KBM-7 (cell line): ENCODE measurements at places on chromosomes 5 and 9.
A peak's percentile ranks its signal among the peaks of the same experiment; 100 is the strongest.

GRCh38 chr9:89410641-89411350 is 87.1 kb downstream of the SEMA4D start:
- peak; percentile 26 for DNase-seq

DNA sequence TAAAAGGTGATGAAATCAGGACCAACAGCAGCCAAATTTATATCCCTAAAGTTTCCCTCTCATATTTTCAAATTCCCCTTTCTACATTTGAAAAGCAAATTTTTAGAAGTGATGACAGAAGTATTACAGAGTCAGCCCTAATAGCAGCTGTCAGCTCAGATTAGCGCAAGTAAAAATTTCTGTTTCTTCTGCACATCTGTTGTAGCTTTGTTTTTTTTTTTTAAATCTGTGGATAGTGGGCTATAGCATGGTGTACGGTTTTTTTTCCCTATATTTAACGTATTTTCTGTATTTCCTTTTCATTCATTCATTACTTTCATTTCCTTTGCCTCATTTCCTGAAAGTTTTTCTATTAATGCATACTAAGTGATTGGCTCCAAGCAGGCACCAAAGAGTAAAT is 99.1 kb downstream of the MACIR start:
- no peak for DNase-seq

- DNase-seq: no peak
Measured at GRCh38 chr5:135173662-135174290, 139.7 kb upstream of the PITX1 start.

DNA sequence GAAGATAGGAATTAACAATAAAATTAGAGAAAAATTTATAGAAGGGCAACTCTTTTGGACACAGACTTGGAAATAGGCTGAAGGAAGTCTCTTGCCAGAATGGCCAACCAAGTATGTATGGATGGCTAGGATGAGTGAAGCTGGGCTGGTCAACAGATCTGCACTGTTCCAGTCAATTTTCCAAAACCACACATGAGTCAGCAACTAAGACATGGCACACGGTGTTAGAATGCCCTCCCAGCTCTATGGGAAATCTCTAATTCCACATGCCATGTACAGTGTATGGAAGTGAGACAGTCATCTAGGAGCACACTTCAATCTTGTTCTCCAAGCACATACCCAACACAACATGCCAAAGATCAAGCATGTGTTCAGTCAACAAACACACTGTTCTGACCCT is 129.6 kb downstream of the GLIS3 start:
- no peak for DNase-seq

DNA sequence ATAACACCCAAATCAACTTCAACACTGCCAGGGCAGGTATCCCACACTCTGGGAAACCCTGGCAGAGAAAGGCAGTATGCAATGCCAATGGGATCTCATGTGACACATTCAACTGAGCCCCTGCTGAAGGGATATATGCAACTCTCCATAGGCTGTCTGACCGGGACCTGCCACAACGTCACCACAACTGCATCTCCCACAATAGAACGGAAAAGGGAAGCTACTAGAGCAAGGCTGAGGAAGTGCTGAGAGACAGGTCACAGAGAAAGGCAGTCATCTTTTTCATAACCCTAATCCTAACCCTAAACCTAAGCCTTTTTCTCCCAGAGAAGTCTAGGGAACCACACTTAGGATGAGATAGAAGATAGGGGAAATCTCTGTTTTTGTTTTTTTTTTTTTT is 345.9 kb upstream of the CD180 start:
- peak; percentile 62 for DNase-seq

GRCh38 chr5:76402886-76403765 is at the start of gene IQGAP2:
TSS of gene IQGAP2 (plus strand) at chr5:76403285. CDS start at chr5:76403546, 261 bp downstream.
- DNase-seq: peak; percentile 94

DNA sequence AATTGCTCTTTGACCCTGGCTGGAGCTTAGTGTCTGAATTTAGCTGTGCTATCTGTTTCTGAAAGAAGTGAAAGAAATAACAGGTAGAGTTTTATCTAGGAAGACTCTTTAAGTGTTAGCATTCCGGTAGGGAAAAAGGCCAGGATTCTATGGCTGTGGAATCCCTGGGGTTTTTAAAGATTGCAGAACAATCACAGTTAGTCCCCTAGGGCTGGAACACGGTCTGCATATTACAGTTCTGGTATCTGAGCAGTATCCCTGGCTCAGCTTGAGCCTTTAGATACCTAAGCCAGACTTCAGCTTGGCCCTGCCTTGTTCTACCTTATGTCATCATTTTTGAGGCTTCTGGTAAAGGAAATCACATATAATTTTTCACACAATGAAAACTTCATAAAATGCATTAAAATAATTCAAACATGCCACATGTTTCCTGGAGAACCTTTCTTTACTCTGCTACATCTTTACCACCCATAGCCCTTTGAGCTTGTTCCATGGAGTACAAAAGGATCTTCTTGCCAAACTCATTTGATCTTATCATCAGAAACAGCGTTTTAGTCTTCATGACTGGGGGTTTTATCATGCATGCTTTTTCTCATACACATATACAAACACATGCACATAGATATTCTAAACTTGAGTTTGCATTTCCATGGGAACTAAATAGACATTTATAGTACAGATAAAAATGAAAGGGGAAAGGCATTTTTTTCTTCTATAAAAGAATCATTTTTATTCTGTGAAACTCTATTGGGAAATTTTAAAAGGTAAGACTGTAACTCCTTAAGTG is 410.8 kb downstream of the CETN3 start:
- DNase-seq: no peak

DNA sequence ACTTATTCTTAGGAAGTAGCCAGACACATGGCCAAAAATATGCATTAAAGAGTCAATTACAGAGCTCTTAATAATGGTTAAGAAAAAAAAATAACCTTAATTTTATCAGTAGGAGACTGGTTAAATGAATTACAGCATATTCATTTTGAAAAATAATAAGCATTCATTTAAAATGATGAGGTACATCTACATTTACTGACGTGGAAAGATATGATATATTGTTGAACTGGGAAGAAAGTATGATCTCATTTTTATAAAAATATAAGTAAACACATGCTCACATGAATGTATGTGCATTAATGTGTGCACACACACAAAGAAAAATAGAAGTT is 250.3 kb downstream of the ENC1 start:
- no peak for DNase-seq

DNA sequence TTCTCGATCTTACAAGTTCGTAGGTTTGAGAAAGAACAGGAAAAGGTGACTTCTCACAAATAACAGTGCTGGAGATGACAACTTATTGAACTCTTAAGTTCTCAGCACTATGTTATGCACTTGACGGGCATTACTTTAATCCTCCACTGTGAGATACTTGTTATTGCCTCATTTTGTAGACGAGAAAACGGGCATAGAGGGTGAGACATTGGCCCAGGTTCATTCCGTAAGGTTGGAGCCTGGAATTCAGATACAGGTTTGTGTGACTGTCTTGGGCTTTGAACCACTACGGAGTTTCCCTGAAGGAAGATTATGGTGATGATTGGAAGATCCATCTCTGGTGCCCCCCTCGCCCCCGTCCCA is 657 bp downstream of the MAT2B start:
- no peak for DNase-seq

DNA sequence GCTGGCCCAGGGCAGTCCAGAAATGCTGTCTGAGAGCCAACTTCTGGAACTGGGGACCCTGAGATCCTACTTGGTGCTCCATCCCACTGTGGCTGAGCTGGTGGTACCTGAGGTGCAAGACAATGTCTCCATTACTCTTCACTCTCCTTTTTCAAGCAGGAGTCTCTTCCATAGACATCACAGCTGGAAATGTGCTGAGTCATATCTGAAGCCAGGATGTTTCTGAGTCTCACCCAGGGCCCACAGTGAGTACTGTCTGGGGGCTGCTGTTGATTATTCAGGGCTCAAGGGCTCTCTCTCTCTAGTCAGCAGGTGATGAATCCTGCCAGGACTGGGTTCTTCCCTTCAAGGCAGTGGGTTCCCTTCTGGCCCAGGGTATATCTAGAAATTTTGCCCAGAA is 145.2 kb upstream of the TAS2R1 start:
- DNase-seq: no peak

DNA sequence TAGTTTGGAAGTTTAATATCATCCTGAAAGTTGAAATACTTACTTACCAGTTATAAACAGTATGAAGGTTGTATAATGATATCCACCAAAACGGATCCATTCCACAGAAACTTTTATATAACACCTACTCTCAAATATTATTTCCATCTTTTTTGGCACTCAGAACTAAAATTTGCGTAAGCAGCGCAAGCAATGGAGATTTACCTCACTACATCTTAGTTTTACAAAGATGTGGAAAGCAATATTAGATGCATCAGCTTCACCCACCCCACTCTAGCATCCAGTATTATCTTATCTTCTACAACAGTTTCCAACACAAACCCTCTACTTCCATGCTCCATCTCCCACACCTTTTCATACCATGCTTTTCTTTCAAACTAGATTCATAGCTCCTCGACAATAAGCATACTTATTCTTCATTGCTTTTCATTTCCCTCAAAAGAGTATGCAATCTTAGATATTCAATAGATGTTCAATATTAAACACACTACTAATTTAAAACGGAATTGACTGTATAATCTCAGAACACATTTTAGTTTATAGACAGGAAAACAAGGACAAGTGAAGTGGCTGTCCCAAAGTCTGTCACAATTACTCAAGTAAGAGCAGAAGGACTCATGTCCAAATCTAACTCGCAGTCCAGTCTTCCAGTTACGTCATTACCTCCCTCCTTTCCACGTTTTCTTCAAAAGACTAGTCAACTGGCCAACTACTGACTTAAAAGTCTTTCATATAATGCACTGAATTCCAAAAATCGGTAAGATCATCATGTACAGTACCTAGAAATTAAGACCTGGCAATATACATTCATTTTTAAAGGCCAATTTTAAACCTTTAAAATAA is 2.2 kb downstream of the PPP2CA start:
- DNase-seq: peak; percentile 11

DNA sequence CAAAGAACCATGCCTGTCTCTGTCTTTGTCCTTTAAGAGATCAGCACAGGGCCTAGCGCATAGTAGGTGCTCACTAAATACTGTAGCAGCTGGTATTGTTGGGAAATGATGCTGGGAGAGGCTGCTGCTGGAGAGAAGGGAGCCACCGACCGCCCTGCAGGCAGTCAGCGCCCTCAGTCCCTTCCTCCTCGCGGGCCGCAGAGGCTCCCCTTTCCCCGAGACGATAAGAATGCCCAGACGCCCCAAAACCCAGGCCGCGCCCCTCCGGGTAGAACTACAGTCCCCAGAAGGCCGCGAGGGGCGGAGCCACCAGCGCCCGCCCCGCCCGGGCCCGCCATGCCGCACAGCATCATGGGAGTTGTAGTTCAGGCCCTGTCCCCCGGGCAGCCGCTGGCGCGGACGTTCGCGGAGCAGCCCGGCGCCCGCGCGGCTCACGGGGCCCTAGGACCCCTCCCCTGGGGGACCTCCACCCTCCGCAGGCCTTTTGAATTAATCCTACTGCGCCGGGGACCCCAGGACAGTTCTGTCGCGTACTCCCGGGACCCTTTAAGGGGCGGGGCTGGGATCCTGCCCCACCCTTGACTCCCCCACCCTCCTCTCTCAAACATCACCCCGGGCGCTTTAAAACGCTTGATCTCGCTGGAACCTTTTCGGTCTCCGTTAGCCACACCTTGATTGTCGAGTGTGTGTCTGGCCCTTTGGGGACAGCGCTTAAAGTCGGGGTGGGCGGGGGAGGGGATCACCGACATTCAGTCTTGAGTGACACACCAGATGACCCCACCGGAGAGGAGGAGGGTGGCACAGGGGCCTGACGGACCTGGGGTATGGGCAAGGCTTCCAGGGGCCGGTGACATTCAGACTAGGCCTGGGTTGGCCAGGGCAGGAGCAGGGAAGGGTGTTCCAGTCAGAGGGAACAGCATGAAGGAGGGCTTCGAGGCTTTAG is 24.8 kb upstream of the IER5L start:
- DNase-seq: peak; percentile 80

DNA sequence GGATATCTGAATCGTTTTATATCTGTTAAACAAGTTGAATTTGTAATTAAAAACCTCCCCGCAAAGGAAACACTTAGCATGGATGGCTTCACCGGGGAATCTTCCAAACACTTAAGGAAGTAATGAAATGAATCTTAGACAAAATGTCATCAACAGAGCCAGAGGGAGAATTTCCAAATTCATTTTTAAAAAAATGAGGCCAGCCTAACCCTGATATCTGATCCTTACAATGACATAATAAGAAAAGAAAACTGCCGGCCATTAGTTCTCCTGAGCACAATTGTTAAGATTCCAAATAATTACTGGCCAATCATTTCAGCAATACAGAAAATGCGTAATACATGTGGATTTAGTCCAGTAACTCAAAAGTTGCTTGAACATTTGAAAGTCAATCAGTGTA is 6.1 kb upstream of the KIF12 start:
- DNase-seq: no peak

DNA sequence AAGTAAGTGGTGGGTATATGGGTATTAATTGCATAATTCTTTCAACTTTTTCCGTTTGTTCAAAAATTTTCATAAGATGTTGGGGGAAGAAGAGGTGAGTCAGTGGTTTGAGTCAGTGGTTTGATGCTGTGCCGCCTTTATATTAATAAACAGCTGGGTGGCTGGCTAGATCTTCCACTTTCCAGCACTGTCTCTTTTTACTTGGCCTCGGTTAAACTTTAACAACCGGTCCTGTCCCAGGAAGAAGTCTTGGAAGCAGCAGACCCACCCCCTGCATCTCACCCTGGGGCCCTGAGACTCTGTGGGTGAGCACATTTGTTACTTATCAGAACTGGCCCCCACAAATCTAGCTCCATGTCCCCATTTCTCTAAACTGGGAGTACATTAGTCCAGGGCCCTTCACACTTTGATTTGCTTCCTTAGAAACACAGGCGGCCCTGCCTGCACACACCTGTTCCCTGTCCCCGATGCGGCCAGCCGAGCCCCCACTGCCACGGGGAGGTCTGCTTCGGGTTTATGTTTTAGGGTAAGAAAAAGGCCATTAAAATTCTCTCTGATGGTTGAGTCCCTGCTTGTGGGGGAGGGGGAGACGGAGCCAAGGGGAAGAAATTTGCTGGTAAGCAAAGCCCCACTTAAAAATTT is 90.7 kb downstream of the PTCH1 start:
- no peak for DNase-seq

- DNase-seq: no peak
Measured at GRCh38 chr5:6849316-6850105, 136.3 kb downstream of the TENT4A start.

DNA sequence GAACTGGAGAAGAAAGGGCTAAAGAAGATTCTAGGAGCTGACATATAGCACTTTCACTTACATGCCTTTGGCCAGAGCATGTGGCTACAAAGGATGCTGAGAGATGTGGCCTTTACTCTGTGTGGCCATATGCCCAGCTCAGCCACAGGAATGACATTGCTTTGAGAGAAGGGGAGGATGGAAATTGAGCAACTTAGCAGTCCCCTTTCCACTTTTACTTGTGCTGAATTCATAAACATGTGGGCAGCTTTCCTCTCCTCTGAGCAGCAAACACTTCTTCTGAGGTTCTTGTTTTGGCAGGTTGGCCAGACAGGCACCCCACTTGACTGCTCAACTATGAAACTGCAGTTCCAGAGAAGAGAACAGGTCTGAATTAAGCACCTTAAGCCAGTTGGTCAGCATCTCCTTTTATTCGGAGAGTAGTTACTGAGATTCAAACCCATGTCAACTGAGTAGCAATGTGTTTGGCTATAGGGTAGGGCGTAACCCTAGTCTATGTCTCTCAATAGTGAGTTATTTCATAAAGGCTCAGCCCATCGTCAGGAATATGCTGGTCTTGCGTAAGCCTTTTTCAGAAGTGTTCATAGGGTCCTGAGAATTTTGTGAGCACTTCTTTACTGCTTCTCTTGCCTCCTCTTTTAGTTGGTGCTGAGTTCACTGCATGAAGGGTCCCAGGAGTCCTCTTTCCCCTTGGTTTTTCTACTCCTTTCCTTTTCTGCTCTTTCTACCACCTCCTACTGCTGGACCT is 134.5 kb downstream of the PALM2AKAP2 start:
- DNase-seq: no peak
